Ascending aorta (tissue), 2 donors: ENCODE measurements at places on chromosomes 7 and 10.

- no peak for DNase-seq
Observed at GRCh38 chr7:83457022-83457892, 191.7 kb downstream of the SEMA3E start.

DNA sequence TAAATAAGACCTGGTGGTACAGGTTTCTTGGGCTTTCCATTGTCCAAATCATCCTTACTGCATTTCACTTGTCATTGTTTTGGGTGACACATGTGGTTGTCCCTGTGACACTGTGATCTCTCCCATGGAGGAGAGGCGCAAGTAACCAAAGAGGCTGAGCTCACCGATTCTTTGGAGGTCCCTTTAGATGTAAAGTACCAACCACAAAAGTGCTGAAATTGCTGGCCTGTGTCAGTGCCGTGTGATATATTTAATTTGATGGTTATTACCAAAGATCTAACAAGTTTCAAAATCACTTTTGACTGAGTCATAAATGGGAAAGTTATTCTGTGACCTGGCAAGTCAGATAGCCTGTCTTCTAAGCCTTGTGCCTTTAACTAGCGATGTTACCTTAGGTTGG is 19.4 kb downstream of the MCM10 start:
- DNase-seq: no peak

GRCh38 chr10:59079386-59080226 is 96.8 kb upstream of the PHYHIPL start:
- DNase-seq: no peak

GRCh38 chr10:11165591-11166543 is 148.2 kb downstream of the CELF2 start:
- DNase-seq: no peak
